ENCODE measurements at places on chromosomes 7 and 10.

DNA sequence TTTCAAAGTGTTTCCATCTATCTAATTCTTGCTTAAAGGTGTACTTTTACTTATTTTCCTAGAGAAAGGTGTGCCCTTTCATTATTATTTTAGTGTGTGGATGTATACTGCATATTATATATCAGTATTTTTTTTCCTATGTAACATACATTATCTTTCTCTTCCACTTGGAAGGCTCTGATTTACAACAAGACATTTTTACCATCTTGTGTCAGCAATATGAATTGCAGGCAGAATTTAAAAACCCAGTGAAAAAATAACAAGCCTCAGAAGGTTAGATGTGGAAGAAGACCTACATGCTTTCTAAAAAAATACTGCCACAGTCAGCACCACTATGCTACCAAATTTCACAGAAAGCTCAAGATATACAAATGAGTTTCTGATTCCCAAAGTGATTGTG, 327.7 kb upstream of the STEAP1 start:
- no peak for DNase-seq

- no peak for DNase-seq
Observed at GRCh38 chr10:43316516-43316915, 49.7 kb upstream of the RASGEF1A start.

DNA sequence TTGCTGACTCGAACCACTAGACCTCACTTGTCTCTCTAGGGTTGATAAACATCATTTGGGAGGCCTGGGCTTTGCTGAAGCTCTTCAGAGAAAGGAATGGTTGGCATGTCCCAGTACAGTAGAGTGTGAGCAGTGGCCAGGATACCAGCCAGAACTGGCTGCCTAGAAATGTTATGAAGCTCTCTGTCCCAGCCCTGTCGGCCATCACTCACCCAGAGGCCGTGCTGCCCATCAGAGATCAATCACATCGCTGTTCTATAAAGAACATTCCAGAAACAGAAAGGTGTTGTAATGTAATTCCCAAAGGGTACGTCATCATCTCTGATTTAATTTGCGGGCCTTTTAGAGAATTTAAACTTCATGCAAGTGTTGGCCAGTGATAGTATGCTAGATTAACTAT, 111.5 kb downstream of the PRPF18 start:
- DNase-seq, result no peak

GRCh38 chr10:47233631-47234030, 66.4 kb upstream of the GDF10 start:
- DNase-seq, result no peak

GRCh38 chr7:111090846-111091245, at the start of gene LRRN3:
TSS of gene LRRN3 (plus strand) at chr7:111091127. CDS start at chr7:111122773, 31,646 bp downstream.
- peak; percentile 32 for DNase-seq
